ENCODE measurements at places on chromosomes 2 and 18.

- DNase-seq = no peak
These were observed 61.0 kb downstream of the TMEM163 start for GRCh38 chr2:134657650-134658250.

DNA sequence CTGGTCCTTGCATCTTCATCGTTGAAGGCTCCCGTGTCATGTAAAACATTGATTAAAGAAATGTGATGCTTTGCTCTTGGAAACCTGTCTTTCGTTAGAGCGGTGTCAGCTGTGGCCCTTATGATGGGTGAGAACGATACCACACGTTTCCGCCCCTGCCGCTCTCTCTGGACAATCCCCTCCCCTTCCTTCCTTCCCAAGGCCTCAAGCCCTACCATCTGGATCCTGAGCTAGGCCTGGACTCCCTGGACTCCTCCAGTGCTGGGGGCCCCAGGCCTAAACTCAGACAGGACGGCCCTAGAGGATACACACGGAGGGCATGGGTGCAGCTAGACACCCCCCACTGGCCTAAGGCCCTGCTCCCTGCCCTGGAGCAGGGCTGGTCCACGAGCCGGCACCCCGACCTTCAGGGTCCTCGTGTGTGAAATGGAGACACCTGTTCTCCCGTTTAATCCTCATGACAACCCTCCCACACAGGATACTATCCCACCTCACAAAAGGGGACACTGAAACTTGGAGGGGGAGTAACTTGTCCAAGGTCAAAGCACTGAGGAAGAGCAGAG, 13.2 kb downstream of the BIN1 start:
- DNase-seq = no peak

DNA sequence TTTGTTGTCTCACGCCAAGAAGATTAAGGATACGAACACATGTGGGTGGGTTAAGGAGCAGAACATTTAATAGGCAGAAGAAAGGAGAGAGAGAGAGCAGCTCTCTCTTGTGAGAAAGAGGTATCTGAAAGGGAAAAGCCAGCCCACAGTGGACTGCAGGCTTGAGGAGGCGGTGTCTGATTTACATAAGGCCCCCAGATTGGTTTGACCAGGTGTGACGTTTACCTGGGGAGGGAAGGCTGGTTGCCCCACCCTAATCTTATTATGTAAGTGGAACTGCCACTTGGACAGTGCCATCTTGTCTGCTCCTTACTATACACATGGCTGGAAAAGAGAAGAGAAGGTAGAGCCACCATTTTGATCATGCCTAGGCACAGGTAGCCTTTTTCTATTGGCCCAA, 189.2 kb downstream of the NCK2 start:
- DNase-seq = no peak

DNA sequence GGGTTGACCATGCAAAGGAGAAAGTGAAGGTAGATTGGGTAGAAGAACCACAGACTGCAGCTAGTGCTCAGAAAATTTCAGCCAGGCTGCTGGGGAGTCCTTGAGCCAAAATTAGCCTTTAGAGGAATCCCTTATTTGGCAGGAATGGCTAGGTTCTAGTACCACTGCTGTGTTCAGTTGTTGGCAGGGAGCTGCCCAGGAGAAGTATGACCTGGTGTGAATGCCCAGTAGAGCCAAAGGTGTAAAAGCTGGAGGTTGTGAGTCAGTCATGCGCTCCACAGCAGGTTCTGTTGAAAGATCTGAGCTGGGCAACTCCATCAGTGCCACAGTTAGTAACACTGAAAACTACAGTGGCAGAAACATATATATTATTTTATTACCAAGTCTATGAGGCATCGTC, 36.4 kb upstream of the TBR1 start:
- no peak for DNase-seq

- DNase-seq = no peak
These were observed 46.7 kb downstream of the FANCL start for GRCh38 chr2:58194458-58194857.

- DNase-seq = no peak
These were observed 17.0 kb downstream of the TCF4 start for GRCh38 chr18:55570966-55571365.

GRCh38 chr2:18630101-18630500, 40.7 kb upstream of the NT5C1B start:
- peak; percentile 51 for DNase-seq

- DNase-seq = peak; percentile 98
These were observed 200.5 kb downstream of the ACKR3 start for GRCh38 chr2:236769981-236770671.

DNA sequence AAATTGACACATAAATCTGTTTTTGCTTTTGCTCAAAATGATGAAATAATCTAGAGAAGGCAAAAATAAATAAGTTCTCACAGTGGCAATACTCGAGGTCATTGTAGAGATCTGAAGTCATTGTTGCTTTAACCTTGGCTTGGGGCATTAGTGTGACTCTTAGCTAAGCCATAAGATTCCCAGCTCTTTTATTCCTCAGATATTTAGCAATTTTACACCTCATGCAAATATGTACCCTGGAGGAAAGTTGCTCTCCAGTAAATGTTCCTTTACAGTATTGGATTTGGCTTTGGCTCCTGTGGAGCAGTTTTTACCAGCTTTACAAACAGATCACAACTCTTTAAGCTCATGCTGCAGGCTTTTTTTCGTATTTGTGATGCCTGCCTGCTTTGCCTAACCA, 134.2 kb upstream of the NABP1 start:
- no peak for DNase-seq

GRCh38 chr2:42842466-42842865, 50.1 kb upstream of the HAAO start:
- DNase-seq = no peak

- no peak for DNase-seq
These were observed 36.3 kb downstream of the STAT4 start for GRCh38 chr2:191114403-191114886.

DNA sequence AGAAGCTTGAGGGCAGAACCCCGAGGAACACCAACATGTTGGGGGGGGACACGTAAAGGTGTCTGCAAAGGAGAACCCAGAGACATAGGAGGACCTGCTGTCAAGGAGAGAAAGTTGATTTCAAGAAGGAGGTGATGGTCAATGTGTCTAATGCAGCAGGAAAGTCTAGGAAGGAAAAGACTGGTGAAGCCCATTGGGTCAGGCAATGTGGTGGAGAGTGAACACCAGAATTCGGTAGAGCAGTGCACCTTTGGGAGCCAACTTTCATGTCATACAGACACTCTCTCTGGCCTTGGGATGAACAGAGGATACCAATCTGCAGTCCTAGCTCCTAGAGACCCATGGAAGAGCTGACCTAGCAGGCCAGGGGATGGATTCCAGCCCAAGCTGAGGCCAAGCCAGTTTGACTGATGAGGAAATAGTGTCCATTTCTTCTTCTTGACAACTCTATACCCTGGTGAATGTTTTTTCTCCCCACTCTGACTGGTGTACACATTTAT, 101.9 kb downstream of the MYCN start:
- no peak for DNase-seq

DNA sequence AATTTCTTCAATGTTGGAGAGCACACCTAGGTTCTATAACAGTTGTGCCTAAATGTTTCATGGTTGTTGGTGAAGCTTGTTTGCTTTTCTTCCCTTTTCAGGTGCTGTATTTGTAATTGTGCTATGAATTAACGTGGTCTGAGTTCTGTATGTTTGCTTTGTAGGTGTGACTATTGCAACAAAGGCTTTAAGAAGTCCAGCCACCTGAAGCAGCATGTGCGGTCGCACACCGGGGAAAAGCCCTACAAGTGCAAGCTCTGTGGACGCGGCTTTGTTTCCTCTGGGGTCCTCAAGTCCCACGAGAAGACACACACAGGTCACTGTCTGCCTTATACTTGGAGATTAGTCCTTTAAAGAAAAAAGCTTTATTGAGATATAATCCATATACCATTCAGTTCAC, 91.2 kb downstream of the ZNF236 start:
- no peak for DNase-seq

DNA sequence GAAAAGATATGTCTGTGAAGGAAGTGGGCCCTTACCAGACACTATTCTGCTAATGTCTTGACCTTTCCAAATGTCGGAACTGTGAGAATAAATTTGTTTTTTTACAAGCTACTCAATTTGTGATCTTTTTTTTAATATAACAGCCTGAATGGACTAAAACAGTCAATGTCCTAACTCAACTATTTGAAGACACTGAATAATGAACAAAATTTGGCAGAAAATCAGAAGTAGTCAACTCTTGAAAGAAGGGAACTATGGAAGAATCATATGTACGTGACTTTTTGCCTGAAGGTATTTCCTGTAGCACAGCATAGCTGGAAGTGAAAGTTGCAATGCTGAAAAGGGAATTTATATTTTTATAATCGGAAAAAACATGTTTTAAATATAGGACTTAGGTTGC, 351.8 kb upstream of the TFPI start:
- DNase-seq = no peak

- no peak for DNase-seq
These were observed 213.7 kb upstream of the RAB6C start for GRCh38 chr2:129765678-129766351.

DNA sequence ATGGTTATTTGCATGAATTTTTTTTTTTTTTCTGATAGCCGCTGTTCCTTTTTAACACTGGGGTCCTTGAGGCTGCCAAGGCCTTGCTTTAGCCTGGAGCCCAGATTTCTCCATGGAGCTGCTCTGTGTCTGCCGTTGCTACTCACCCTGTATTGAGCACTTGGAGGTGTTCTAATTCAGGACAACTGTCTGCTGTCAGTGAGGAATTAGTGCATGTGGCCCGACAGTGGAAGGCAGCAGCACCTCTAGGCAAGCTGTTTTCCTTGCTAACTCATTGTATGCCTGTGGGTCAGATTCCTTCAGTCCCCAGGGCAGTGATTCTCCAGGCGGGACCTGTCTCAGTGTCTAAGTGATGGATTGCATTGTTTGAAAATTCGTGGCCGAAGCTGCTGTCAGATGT, 147.7 kb upstream of the DPP10 start:
- DNase-seq = no peak

- no peak for DNase-seq
These were observed 22.8 kb downstream of the SNORC start for GRCh38 chr2:232892843-232893242.

DNA sequence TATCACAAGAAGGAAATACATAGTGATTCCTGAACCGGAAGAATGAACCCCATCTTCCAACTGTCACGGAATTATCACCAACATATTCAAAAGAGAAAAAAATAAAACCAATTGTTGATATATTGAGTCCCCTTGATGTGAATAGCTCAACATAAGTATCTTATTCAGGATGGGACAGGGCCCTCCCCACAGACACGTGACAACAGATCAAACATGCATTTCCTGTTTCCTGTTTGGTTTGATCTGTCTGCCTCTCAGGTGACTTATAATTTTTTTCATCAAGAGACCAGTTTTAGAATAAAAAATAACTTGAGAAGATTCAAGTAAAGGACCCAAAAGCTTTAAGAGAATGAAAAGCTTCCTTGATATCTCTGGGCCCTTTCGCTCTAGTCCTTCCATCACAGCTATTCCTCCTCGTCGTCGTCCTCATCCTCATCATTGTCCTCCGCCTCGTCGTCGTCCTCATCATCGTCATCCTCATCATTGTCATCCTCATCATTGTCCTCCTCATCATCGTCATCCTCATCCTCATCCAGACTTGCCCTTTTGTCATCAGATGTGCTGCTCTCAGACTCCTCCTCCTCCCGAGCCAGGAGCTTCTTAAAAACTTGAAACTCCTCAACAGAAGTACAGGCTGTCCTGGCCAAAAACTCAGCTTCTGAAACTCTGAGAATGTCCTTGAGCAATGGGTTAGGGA, 6.3 kb downstream of the MTERF4 start:
- DNase-seq = no peak

- DNase-seq = no peak
These were observed 132.2 kb upstream of the ZFP36L2 start for GRCh38 chr2:43358410-43359201.

GRCh38 chr2:86218124-86218523, 18.9 kb downstream of the MRPL35 start:
- DNase-seq = no peak

GRCh38 chr2:103788389-103788788, 1026.6 kb downstream of the TMEM182 start:
- DNase-seq = no peak

DNA sequence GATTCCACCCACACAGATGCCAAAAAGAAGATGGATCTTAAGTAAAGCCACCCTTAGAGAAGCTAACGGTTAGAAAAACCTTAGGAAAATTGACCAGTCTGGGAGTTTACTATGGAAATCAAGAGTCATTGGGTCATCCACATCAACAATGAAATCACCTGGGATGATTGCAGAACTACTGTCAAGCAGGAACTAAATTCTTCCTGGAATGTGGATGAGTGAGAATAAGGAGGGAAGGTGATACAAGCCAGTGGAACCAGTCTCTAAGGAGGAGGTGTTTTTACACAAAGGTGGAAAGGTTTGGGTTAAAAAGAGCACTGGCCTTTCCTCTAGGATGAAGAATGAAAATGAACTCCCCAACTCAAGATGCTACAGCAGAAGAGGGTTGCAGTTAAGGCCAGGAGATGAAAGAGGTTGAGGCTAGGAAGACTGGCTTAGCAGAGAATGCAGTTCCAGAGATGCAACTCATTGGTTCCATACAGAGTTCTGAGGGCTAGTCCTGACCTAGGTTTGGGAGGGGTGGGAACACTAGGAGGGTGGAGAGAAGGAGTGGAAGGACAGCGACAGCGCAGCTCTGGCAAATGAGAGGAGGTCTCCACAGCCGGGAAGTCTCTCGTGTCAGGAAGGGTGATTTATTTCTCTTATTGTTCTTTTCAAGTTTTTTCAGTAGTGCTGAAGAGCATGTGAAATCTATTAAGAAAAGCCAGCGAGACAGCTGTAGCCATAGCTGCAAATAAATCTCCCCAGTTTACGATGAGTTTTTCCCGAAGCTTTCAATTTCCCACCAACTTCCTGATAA, 27.7 kb upstream of the KDM3A start:
- DNase-seq = no peak

GRCh38 chr2:86001326-86001725, 104.4 kb downstream of the POLR1A start:
- DNase-seq = no peak

- no peak for DNase-seq
These were observed 12.1 kb downstream of the RNF144A start for GRCh38 chr2:6929196-6929819.

- no peak for DNase-seq
These were observed 50.8 kb downstream of the GNAL start for GRCh38 chr18:11739893-11740292.

DNA sequence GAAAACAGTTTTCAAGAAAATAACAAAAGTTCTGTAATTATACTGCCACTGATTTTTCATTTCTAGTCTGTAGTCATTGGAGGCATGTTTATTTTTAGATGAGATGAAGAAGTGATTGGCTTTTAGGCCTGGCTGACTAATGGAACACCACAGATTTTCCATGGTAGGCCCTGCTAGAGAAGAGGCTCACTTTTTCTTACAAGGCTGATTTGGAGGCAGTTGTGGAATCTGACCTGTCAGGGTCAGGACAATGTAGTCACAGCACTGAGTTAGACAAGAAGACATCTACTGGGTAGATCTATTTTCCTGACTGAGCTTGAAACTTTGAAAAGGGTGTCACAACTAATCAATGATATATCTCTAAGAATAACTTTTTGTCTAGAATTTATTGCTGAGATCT, 43.9 kb downstream of the KDM3A start:
- DNase-seq = peak; percentile 40

All from HFFc6 (cell line).